ENCODE measurements at places on chromosomes 4 and X. TPM values are rescaled to one million over a fixed set of nuclear protein-coding genes. Genes with fewer than 3 reads are reported as not detected.

- H3K36me3 ChIP-seq: no peaks in the 10 kb centered on the region
- H3K27me3 ChIP-seq: no peaks in the 10 kb centered on the region
- no peak for DNase-seq
- H3K4me1 ChIP-seq: no peaks in the 10 kb centered on the region
- no peak overlapping the region for H3K4me3 ChIP-seq
Observed at GRCh38 chr4:102308032-102308799, 37.1 kb downstream of the SLC39A8 start.

- no peak overlapping the region for H3K27ac ChIP-seq
- DNase-seq: no peak
- no peaks in the 10 kb centered on the region for H3K4me1 ChIP-seq
- no peak overlapping the region for H3K4me3 ChIP-seq
- H3K27me3 ChIP-seq: no peaks in the 10 kb centered on the region
Observed at GRCh38 chr4:96094183-96094582, 254.3 kb downstream of the PDHA2 start.

DNA sequence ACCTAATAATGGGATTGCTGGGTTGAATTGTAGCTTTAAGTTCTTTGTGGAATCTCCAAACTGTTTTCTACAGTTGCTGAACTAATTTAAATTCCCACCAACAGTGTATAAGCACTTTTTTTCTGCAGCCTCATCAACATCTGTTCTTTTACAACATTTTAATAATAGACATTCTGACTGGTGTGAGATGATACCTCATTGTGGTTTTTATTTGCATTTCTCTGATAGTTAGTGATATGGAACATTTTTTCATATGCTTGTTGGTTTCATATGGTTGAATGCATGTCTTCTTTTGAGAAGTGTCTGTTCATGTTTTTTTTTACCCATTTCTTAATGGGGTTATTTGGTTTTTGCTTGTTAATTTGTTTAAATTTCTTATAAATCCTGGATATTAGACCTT, 1718.9 kb downstream of the C4orf33 start:
- no peak for DNase-seq
- H3K4me3 ChIP-seq: no peak overlapping the region
- no peaks in the 10 kb centered on the region for H3K4me1 ChIP-seq
- H3K27me3 ChIP-seq: no peaks in the 10 kb centered on the region
- no peak overlapping the region for H3K27ac ChIP-seq
- no peaks in the 10 kb centered on the region for H3K36me3 ChIP-seq

DNA sequence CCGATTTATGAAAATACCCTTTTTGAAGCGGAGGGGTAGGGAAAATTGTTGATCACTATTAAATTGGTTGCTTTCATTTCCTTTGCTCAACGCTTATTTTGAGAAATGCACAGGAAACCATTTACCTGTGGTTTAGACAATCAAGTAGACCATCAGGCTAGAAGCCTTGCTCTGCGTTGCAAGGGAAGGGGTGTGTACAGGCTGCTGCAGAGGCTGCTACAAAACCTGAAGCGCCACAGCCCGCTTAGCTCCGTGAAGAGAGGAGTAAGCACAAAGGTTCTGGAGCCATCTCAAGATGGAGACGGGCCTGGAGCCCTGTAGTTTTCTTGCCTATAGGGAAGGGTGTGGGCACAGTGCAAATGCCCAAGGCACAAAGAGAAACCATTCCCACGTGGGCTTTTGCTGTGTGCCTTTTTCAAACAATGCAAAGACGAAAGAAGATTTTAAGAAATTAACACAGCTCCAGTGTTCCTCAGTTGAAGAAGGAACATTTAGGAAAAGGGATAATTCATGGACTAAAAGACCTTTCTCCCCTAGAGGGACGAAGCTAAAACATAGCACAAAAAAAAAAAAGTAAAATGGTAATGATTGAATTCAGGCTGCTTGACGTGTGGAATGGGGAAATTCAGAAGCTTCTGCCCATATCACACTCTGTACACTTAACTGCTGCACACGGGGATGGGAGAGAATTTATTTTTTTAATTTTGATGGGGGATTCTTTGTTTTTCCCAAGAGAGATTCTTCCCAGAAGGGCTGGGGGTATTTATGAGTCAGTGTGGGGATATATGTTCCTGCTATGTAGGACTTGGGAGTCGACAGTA, 3.5 kb downstream of the TMSB4X start:
- H3K4me3 ChIP-seq: peak overlapping the region; percentile 80
- DNase-seq: peak; percentile 41
- peaks cover 8% of the 10 kb centered on the region for H3K36me3 ChIP-seq
- H3K27ac ChIP-seq: peak overlapping the region; percentile 94

DNA sequence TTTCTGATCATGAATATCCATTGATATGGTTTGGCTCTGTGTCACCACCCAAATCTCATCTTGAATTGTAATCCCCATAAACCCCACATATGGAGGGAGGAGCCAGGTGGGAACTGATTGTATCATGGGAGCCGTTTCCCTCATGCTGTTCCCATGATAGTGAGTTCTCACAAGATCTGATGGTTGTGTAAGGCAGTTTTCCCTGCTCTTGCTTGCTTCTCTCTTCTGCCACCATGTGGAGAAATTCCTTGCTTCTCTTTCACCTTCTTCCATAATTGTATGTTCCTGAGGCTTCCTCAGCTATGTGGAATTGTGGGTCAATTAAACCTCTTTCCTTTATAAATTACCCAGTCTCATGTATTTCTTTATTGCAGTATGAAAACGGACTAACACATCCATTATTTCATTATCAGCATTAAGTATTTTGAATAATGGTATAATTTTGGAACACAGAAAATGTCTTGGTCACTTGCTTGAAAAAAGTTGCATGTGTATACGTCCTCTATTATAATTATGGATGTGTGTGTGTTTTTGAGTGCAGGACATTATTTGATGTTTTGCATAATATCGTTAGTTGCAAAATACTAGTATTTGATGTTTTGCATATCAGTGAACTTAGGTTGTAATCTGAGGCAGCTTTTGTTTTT, 334.6 kb downstream of the PCDH10 start:
- no peaks in the 10 kb centered on the region for H3K4me1 ChIP-seq
- no peaks in the 10 kb centered on the region for H3K27me3 ChIP-seq
- no peaks in the 10 kb centered on the region for H3K36me3 ChIP-seq
- H3K27ac ChIP-seq: no peak overlapping the region
- DNase-seq: no peak

GRCh38 chr4:173171098-173171497, 2.5 kb downstream of the GALNT7 start:
- H3K4me1 ChIP-seq: peaks cover 25% of the 10 kb centered on the region
- H3K27me3 ChIP-seq: no peaks in the 10 kb centered on the region
- DNase-seq: no peak

GRCh38 chr4:134708026-134708425, 506.4 kb upstream of the PABPC4L start:
- H3K27ac ChIP-seq: no peak overlapping the region
- no peaks in the 10 kb centered on the region for H3K4me1 ChIP-seq
- no peak overlapping the region for H3K4me3 ChIP-seq
- no peaks in the 10 kb centered on the region for H3K27me3 ChIP-seq
- DNase-seq: no peak

The ZCCHC18 gene
- 0.99 TPM for total RNA-seq

The VCX3B gene
- not detected for total RNA-seq

The LNX1 gene
- total RNA-seq: 9.5 TPM

Measured in left ventricle myocardium inferior (tissue), 1 donor.